ENCODE measurements at places on chromosomes 2 and 18.

- no peak for DNase-seq
Measured at GRCh38 chr2:8268172-8268783, 413.6 kb upstream of the ID2 start.

GRCh38 chr2:124309563-124310138 is 284.6 kb downstream of the CNTNAP5 start:
- no peak for DNase-seq

DNA sequence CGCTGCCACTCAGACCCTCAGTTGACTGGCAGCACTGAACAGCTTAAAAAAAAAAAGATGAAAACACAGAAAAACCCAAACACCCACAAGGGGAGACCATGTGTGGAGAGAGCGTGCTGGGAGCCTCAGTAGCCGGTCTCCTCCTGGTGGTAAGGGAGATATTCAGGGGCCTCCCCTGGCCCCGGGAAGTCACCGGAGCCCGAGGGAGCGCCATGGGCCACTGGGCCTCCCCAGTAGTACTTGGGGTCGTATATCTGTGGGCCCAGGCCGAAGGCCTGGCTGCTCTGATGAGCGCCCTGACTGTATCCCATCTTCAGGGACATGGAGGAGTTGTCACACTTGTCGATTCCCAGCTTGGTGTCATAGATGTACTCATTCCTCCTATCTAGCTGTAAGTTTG is 145.7 kb upstream of the TEKT4 start:
- no peak for DNase-seq

- no peak for DNase-seq
Measured at GRCh38 chr2:71831193-71831577, 316.5 kb downstream of the CYP26B1 start.

DNA sequence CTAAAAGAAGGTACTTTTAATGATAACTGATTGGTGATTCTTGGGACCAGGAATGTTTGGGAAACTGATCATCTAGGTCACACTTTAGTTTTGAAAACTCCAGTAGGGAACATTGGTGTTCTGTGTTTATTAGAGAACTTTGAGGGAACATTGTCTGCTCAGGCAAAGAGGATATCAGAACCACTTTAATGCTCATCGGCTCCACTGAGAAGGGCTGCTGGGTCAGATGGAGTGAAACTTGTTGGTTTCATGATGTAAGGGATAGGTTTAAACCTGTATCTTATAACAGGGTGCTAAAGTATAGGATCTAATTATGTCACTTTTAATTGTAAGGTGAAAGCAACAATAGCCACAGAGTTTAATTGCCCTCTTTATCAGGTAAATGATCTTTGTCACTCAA is 14.2 kb upstream of the POLI start:
- no peak for DNase-seq

DNA sequence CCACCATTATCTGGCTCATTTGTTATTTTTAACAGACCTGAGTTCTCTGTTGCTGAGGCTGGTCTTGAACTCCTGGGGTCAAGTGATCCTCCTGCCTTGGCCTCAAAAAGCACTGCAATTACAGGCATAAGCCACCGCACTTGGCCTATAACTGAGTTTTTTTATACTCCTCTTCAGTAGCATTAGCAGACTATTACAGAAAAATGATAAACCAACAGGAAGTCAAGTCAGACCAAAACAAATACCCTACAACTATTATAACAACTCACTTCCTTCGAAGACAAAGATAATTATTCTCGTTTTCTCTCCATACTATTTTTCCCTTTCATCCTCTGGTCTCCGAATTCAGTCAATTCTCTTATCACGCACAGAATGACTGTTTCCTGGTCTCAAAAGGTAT is 78.2 kb downstream of the MEMO1 start:
- no peak for DNase-seq

DNA sequence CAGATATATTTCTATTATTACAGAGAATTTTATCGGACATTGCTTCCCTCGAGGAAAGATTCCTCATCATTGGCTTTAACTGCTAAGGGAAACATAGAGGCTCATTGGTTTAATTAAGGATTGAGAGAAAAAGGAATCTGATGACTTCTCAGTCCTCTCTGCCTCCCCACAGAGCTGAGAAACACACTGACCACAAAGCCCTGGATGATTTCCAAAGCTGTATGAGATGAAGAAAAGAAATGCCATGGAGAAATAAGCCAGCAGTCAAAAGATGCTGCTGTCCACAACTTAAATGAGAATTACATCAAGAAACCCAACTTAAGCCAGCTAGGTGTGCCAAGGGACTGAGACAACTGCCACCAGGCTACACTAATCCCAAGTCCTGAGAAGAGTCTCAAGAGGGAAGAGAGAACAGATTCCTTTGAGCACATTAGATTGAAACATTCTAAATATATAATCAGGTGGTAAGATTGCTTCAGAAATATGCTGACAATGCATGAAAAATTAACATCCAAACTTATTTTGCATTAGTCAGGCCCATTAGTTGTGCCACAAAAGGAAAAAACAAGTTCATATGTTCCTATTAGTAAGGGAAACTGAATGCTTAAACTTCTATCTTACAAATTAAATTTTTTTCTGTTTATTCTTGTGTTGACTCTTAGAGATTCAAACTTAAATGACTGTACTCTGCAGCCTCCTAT is 308.1 kb upstream of the CYRIA start:
- no peak for DNase-seq

GRCh38 chr2:225164401-225165050 is 122.3 kb upstream of the DOCK10 start:
- no peak for DNase-seq

GRCh38 chr2:239543702-239544101 is 142.9 kb upstream of the HDAC4 start:
- DNase-seq = no peak

DNA sequence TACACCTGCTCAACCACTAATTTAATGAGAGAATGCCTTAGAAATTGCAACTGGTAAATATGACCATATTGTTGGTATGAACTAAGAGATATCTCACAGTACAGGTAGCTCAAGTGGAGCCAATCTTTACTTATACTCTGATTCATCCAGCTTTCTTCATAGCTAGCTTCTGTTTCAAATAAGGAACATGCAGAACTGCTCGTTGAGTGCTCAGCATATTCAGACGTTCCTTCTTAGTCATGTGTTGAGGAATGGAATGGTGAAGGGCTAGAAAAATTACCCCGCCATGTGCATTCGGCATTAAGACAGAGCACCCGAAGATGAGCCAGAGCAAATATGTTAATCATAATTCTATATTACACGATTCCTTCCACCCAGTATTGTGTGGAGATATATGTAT is 144.0 kb upstream of the VRK2 start:
- DNase-seq = no peak

GRCh38 chr2:201021914-201022313 is 49.6 kb downstream of the HYCC2 start:
- DNase-seq = no peak

DNA sequence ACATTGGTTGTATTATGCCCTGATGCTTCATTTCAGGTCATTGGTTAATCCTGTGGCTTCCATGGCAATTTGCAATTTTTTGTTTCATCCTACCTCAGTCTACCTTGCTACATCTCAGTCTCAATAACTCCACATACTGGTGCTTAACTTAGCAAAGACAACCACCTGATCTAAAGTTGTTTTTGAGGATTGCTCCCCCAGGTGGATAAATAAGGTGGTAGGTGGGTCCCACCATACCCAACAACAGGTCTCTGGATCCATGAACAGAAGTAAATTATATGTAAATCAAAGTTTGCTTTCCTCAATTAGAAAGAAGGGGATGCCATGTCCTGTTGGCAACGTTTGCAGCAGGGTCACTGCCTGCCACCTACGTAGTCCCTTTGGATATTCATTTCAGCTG is 7.0 kb downstream of the XIRP2 start:
- DNase-seq = no peak

- DNase-seq = no peak
Measured at GRCh38 chr2:3201281-3201680, 176.3 kb downstream of the EIPR1 start.

DNA sequence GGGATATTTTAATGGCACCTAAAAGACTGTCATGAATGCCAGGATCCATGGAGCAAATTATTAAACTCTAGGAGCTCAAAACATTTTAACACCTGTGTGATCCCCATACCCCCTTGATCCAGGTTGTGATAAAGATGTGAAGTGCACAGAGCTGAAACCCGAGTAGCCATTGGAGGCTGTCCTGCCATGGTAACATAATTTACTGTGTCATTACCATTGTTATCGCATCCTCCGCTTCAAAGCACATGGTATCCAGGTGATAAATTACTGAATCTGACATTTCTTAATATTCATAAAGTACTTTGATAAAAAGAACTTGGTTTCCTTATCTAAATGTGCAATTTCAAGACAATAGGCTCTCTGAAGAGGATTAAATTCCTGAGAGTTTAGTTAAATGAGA is 109.3 kb downstream of the CHST9 start:
- no peak for DNase-seq

- DNase-seq = no peak
Measured at GRCh38 chr18:48679236-48679635, 140.4 kb downstream of the CTIF start.

DNA sequence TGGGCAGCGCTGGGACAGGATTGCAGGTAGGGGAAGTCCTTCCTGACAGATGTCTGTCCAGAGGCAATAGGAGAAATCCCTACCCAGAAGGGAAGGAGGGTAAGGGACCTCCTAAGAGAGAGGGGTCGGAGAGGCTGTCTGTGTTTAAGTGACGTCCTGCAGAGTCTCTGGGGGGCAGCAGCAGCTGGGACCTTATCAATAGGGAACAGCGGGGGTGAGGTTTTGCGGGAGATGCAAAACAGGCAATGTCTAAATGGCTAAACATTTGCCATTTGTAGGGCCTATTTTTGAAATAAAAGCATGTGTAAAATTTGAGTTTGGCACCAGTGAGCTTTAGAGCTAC is 108.7 kb upstream of the HS6ST1 start:
- no peak for DNase-seq

DNA sequence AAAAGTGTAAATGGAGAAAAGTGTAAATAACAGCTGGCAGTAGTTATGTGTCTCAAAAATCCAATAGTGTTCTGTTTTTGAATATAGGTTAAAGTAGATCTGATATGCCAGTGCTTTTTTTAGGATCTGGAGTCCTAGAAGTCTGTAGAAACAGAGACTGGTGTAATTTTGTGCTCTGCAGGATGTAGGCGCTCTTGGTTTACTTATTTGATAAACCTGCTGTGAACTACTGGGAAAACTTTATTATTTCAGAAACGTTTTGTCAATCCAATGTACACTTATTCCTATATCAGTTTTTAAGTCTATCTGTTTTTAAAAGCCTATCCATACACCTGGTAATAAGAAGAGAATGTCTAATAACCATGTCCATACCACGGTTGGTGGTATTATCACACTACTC is 530.8 kb upstream of the ZNF804A start:
- DNase-seq = no peak

GRCh38 chr2:10007921-10008808 is 35.2 kb upstream of the KLF11 start:
- no peak for DNase-seq

DNA sequence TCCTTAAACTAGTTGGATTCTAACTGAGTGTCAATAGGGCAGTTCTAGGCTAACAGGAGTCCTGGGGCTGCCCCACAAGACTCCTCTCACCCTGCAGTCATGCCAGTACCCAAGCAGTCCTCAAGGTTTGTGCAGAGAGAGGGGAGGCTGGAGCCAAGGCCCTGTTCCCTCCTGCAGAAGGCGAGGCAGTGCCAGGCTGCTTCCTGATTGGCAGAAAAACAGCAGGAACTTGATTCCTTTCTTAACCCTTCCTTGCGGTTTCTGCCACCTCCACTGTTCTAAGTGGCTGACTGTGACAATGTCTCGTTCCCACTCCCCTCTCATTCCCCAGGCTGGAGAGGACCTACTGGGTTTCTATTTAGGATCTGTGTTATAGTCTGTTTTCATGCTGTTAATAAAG is 75.3 kb downstream of the LPIN1 start:
- DNase-seq = no peak

GRCh38 chr2:23843051-23843976 is 83.6 kb downstream of the ATAD2B start:
- DNase-seq = no peak

All from activated effector memory CD4-positive, alpha-beta T cell treated with Interleukin-2 at 50 U/mL for 16 hours (primary cell).